NCI-H524 treated with DMSO at 0.1 percent for 48 hours (cell line): ENCODE measurements at places on chromosomes 3 and 15.

GRCh38 chr3:71428841-71429596 is 154.5 kb downstream of the FOXP1 start:
- DNase-seq, result no peak

DNA sequence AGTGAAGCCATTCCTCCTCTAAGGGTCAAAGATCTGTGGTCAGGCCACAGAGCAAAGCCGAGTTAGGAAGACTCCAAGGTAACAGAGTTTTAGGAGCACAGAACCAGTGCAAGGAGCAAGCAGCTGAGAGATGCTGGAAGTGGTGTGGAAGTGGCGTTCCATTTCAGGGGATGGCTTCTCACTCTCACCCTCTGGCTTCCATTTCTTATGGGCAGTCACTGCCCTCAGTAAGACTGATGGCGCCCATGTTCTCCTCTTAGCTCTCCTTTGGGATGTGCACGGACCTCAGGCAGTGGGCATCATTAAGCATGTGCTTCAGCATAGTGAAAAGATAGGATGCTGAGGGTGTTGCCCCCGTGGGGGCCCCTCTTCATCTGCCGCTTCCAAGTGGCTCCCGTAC is 90.3 kb downstream of the ASB7 start:
- DNase-seq, result no peak

GRCh38 chr3:192307631-192308030 is 419.7 kb downstream of the FGF12 start:
- no peak for DNase-seq

DNA sequence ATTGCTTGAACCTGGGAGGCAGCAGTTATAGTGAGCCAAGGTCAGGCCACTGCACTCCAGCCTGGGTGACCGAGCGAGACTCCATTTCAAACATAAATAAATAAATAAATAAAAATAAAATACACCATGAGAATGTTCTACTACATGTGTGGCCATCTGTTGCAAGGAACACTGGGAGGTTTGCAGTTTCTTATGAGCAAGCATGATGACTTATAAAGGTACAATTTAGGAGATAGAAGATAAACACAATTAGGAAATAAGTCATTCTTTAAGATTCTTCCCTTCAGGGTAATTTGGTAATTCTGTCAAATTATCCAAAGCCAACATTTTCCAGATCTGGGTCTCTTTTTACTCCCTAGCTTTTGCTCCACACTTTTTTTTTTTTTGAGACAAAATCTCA is 13.4 kb downstream of the HTR3C start:
- DNase-seq, result no peak

DNA sequence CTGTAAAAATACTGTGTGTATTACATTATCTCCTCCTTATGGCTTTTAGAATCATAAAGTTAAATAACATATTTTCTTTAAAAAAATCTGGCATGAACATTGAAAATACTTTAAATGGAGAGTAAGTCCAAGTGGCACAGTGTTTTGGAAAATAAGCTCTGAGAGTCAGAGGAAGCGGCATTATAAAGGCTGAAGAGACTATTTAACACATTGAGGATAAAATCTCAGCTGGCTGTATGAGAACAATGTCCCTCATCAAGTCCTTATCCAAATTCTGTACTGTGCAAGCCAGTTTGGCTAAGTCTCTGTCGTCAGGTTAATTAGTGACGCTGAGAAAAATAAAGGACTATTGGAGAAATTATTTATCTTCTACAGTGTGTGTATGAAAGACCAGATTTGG is 245.5 kb downstream of the MFSD1 start:
- no peak for DNase-seq

DNA sequence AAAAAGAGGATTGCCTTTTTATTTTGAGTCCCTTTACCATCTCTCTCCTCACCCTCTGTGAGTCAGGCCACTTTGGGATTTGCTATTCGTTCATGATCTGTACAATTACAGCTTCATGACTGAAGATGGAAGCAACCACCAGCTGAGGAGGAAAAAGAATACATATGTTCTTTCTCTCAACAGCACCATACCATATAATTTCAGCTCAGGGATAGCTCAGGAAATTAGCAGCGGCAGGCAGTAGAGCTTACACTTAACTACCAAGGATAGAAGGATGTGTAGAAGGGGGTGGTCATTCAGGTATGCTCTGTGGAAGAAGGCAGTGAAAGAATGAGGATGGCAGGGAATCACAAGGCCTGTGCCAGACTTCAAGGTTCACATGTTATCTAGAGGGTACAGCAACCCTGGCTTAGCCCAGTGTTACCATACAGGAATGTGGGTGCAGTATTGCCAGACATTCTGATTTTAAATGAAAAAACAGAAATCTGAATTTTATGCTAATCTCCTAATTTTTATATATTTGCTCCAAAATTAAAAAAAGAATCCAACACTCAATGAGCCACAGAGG is 17.9 kb downstream of the PLS1 start:
- no peak for DNase-seq

- no peak for DNase-seq
These were observed at the start of gene HGD for GRCh38 chr3:120682095-120682681. Gene HGD, minus strand, starts transcription at chr3:120682239. Its CDS starts 128 bp downstream, at chr3:120682111.

DNA sequence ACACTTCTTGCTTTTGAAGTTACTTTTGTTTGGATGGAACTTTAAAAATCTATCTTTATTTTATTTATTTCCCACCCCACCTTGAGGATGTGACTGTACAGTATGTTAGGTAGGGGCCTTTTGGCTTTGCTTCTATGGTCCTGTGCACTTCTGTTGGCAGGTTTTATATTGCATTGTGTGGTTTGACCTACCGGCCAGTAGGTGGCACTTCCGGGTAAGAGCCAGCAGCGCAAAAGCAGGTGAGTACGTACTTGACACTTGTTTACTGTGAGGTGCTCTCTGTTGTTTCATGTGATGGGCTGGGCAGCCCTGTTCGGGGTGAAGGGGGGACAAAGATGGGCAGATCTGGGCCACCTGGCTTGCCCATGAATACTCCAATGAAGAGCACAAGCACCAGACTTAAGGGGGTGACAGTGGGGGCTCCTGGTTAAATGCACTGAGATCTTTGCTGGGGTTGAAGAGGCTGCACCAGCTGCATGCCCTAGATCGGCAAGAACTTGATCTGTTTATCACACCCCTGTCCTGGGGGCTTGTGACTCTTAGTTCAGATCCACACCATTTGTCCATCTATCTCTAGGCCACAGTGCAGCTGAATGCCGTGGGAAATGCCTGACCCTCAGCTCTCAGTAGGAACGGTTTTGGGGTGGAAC is 131.6 kb downstream of the NLGN1 start:
- DNase-seq, result peak; percentile 18

DNA sequence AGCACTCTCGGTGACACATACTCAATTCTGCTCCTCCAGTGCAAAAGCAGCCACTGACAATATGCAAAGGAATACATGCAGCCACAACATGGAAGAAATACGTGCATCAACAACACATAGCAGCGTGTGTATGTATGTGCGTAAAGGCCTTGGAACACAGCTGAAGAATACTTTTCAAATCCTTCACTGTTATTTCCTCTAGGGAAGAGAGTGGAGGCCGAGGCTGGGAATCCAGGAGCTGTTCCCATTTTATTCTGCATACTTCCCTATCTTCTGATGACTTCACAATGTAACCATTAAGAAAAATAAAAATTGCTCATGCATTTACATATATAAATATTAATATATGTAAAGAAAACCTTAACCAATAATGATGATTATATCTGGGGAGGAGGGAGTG is 36.6 kb upstream of the MGLL start:
- no peak for DNase-seq

- DNase-seq, result no peak
These were observed 49.5 kb downstream of the TLE3 start for GRCh38 chr15:70048198-70048565.

- DNase-seq, result no peak
These were observed 13.7 kb downstream of the CCR8 start for GRCh38 chr3:39343076-39343717.

DNA sequence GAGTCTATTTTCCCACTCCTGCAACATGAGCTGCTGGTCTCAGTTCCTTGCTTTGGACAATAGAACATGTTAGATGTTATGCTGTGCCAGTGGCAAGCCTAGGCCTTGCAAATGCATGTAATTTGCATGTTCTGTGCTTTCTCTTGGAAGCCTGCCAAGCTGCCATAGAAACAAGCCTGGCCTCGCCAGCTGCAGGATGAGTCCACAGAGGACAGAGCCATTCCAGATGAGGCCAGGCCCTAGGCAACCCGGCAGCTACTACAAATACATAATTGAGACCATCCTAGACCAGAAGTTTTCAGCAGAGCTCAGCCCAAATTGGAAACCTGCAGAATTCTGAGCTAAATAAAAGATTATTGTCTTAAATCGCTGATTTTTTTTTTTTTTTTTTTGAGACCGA is 39.6 kb downstream of the TRIM69 start:
- no peak for DNase-seq

GRCh38 chr3:100257586-100257985 is 3.2 kb upstream of the TBC1D23 start:
- DNase-seq, result no peak

- no peak for DNase-seq
These were observed 1.9 kb downstream of the MINDY2 start for GRCh38 chr15:58773024-58773423.

DNA sequence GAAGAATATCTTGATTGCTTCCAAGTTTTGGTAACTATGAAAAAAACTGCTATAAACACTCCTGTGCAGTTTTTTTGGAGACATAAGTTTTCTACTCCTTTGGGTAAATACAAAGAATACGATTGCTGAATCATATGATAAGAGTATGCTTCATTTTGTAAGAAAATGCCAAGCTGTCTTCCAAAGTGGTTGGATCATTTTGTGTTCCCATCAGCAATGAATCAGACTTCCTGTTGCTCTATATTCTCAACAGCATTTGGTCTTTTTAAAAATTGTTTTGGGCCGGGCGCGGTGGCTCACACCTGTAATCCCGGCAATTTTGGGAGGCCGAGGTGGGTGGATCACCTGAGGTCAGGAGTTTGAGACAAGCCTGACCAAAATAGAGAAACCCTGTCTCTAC is 14.5 kb downstream of the BTD start:
- no peak for DNase-seq
